T1000 (cell line): ENCODE measurements at places on chromosomes 11 and 22.

- no peak for DNase-seq
These were observed 418.3 kb upstream of the B3GAT1 start for GRCh38 chr11:134830312-134830711.

- DNase-seq = no peak
These were observed 75.8 kb downstream of the CTTN start for GRCh38 chr11:70473873-70474690.

GRCh38 chr11:10659339-10660216, 34.0 kb downstream of the IRAG1 start:
- DNase-seq = peak; percentile 59

DNA sequence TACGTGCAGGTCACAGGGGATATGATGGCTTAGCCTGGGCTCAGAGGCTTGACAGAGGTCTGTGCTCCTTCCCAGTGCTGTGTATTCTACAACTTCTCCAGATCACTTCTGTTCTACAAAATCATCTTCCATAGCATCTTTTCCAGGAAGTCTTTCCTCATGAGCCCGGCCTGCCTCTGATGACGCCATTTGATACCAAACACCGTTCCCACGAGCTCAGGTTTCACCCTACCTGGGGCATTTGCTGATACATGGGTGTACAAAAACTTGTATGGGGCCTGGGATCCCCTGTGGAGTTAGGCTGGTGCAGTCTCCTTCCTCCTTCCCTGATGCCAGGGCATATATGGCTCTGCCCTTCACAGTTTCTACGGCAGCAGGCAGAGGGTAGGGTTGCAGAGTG, 78.7 kb downstream of the NECTIN1 start:
- no peak for DNase-seq
